ENCODE measurements at places on chromosomes 7 and 10.
A peak's percentile ranks its signal among the peaks of the same experiment; 100 is the strongest.

DNA sequence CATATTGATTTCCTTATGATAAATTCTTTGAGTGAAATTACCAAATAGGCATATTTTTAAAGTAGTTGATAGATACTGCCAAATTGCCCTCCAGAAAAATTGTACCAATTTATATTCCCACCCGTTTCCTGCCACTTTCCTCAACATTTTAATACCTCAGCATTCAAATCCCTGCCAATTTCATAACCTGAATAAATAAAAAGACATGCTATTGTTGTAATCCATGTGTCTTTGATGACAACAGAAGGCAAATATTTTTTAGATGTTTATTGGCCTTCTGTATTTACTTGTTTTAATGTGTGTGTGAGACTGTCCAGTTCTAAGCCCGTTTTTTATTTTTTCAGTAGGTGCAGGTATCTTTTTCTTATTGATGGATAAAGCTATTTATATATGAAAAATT lies 71.7 kb downstream of the TEX36 start:
- DNase-seq = no peak

GRCh38 chr10:89371987-89372386 lies 5.9 kb upstream of the IFIT1B start:
- DNase-seq = no peak

DNA sequence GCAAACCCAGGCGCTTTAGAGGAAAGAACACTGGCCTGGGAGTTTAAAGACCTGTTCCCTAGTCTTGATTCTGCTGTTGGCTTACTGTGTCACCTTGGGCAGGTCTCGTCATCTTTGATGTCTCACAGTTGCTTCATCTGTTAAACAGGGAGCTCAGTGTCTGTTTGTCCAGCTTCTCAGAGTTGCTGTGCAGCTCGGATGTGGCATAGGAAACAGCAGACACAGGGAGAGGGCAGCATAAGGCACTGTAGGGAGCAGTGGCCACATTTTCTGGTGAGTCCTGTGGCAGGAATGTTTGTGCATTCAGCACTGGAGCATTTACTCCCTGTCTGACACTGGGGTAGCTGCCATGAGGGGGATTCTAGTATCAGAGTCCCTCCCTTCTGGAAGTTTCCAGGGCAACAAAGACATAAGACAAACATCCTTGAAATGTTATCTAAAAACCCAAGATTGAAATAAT lies 2.0 kb downstream of the REPIN1 start:
- no peak for DNase-seq

- peak; percentile 67 for DNase-seq
Measured at GRCh38 chr7:107661081-107661864, 645 bp downstream of the SLC26A4 start.

DNA sequence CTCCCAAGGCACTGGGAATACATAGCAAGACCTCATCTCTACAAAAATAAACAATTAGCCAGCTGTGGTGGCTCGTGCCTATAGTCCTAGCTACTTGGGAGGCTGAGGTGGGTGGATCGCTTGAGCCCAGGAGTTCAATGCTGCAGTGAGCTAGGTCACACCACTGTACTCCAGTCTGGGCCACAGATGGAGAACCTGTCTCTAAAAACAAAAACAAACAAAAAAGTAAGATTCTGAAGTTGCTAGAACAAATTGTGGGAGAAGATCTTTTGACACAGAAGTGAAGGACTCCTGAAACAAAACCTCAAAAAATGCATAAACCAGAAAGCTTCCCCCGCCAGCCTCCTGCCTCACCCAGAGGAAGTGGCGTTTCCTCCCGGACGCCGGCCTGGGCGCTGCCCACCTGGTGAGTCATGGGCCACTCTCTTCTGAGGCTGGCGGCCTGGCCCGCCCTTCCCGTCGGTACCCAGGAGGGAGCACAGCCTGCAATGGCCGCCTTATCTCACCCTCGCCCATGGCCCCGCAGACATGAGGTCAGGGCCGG lies 25.4 kb upstream of the ELN start:
- no peak for DNase-seq

- no peak for DNase-seq
Measured at GRCh38 chr10:29740981-29741545, 106.3 kb upstream of the SVIL start.

DNA sequence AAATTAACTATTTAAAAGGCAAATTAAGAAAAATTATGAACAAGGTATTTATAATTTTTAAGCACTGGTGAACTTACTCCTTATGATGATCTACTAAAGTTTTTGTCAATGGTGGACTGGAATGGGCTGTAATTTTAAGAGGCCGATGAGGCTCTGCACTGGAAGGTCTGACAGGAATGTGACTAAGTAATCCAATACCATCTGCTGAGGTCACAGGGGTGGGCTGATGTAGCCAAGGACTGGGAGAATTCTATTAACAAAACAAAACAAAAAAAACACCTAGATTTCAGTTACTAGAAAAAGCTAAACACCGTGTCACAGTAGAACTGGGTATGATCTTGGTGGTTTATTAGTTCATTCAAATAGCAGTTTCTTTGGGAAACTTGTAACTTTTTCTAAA lies 75.9 kb downstream of the NRBF2 start:
- no peak for DNase-seq

- DNase-seq = no peak
Measured at GRCh38 chr7:85074992-85075391, 111.9 kb downstream of the SEMA3D start.

GRCh38 chr7:125611582-125611981 lies 682.0 kb upstream of the POT1 start:
- DNase-seq = no peak

- DNase-seq = no peak
Measured at GRCh38 chr7:149832332-149833041, 5.7 kb upstream of the ZNF862 start.

DNA sequence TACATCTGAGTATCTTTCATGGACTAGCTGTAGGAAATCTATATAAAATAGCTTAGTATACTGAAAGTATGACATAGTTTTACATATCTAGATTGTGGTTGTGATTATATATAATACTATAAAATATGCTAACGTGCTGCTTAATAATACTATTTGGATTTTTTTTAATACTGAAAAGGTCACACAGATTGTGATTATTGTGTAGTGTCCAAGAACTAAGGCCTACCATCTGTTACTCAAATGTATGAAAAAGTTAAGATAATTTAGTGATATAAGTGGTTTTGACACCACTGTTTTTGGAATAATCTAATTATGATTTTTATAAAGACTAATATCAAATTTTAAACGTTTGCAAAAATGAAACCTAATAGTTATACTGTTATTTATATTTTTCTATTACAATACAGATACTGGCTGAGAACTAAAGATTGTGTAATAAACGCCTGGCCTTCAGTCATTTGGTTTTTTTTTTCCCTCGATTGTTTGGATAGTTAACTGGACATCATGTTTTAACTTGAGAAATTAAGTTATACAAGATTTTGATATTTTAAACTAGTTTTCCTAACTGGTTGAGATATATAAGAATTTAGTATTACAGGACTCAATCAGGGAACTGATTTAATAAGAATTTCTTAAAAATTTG lies 12.6 kb downstream of the PTEN start:
- no peak for DNase-seq

- no peak for DNase-seq
Measured at GRCh38 chr7:45911311-45911710, 9.8 kb downstream of the IGFBP3 start.

DNA sequence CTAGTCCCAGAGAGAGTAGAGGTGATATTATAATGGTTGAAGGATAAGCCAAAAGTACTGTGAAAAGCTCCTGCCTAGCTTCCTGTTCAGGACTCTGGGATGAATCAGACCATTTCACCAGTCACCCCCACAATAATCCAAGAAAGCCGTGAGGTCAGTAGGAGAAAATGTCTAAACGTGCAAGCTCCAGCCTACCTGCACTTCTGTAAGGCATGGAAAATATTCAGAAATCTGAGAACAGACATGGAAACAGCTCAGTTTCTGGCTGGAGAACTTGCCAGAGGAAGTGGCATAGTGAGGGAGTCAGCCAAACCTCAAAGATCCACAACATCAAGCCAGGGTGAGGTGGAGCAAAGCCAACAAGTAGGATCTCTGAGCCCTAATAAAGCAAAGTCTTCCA lies 58.2 kb downstream of the ELAPOR2 start:
- no peak for DNase-seq

- DNase-seq = no peak
Measured at GRCh38 chr7:78760620-78761355, 692.7 kb downstream of the MAGI2 start.

DNA sequence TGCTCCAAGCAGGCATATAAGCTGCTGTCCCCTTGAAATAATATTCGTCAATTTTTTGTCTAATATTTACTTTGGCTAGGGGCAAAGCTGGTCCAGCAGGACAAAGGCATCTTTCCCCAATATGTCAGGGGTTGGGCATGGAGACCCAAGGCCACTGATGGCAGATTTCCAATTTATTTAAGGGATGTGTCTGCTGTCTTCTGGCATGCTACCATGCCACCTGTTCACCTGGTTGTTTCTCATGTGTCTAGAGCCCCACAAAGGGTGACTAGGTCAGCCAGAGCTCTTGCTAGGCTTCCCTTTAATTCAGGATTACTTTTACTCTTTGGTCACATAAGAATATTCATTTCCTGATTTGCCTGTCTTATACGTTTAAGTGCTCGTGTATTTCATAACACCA lies 22.1 kb upstream of the SYPL1 start:
- DNase-seq = no peak

DNA sequence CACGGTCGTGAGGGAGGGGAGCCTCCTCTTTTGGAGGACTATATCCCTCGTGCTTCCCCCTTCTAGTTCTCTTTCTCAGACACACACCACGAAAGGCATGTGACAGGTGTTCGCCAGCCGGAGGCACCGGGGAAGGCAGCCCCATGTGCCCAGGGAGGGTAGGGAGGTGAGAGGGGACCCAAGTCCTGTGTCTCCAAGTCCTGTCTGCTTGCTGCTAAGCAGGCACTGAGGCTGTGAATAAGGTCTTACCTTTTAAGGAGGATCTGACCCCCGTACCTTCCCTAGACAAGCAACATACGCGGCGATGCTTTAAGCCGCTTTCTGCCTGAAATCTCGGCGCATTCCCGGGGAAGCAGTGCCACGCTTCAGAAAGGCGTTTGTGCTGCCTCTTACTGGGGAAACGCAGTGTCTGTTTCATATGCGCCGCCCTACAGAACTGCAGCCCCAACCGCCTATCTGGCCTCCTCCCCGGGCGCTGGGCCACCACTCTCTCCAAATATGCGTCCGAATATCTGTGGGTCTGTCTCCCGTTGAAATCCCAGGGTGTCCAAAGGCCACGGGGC lies 770 bp downstream of the PLXNA4 start:
- DNase-seq = peak; percentile 68

Measured in NCI-H345 (cell line).